ENCODE measurements at places on chromosomes 4 and X.

DNA sequence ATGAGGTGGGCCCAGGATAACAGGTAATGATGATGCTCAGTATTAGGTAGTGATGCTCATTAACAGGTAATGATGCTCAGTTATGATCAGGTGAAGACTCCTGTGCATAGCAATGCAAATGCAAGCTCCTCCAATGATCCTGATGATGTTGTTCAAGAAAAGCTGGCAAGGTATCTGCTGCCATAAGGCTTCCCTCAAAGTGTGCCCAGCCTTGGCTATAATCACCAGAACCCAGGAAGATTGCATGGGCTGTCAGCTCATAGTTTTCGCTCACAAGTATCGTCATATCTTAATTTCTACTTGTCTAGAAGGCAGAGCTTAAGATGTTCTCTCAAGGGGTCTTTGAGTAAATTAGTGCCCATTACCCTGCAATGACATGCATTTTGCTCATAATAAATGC lies 366.2 kb upstream of the CLNK start:
- DNase-seq: no peak

DNA sequence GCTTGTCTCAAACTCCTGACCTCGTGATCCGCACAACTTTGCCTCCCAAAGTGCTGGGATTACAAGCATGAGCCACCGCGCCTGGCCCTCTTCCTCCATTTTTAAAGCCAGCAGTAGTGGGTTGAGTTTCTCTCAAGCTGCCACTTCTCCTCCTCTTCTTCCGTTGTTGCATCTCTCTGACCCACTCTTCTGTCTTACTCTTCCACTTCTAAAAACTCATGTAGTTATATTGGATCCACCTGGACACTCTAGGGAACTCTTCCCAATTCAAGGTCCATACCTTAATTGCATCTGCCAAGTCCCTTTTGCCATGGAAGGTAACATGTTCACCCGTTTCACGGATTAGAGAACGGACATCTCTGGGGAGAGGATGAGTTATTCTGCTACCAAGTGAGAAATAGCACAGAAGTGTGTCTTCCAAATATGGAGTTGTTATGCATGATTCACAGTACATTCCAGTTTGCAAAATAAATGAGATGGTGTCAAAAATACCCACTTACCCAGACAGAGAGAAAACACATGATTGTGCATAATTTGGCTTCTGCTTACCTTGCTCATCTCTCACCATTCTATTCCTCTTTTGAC lies 51.8 kb downstream of the GBA3 start:
- DNase-seq: no peak

DNA sequence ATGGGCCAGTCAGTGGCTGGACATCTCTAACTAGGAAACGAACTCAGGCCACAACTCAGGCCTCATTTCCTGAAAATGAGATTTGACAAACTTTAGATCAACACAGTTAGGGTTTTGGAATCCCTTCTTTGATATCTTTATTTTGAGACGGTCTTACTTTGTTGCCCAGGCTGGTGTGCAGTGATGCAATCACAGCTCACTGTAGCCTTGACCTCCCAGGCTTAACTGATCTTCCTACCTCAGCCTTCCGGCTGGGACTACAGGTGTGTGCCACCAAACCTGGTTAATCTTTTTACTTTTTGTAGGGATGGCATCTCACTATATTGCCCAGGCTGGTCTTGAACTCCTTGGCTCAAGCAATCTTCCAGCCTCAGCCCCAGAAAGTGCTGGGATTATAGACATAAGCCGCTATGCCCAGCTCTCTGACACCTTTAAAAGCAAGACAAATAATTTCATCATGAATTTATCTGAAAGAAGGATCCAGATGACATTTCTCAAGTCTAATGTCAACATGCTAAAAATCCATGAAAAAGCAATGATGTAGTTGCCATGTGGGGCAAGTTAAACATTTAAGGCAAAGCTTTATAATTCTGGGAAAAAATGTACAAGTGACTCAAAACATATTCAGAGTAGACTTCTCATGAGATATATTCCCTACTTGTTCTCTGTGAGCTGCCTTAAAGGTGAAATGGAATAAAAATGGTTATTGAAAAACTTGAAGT lies 89.1 kb upstream of the CBR4 start:
- DNase-seq: no peak

- DNase-seq: no peak
Observed at GRCh38 chr4:169492436-169493163, 119.8 kb downstream of the NEK1 start.

GRCh38 chrX:9467146-9467545 lies 2.3 kb downstream of the TBL1X start:
- no peak for DNase-seq

GRCh38 chrX:26219351-26219750 lies 3.4 kb downstream of the MAGEB5 start:
- DNase-seq: no peak

GRCh38 chr4:77349796-77350195 lies 192.8 kb downstream of the CCNG2 start:
- DNase-seq: no peak

- no peak for DNase-seq
Observed at GRCh38 chr4:13750594-13750993, 123.1 kb upstream of the BOD1L1 start.

DNA sequence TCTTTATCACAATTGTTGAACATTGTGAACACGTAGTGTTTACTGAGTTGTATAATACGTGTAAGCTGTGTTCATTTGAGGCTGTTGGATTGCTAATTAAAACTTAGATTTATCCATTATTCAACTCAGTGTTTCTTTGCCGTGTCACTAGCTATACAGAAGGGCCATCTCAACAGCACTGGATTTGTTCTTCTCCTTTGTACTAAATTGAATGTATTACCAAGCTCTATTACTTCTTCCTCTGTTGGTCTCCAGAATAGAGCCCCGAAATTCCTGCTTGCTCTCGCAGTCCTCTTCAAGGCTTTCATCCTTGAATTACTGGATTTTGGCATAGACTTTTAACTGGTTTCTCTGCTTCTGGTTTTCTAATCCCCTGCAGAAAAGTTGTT lies 182.8 kb downstream of the BMPR1B start:
- DNase-seq: no peak

DNA sequence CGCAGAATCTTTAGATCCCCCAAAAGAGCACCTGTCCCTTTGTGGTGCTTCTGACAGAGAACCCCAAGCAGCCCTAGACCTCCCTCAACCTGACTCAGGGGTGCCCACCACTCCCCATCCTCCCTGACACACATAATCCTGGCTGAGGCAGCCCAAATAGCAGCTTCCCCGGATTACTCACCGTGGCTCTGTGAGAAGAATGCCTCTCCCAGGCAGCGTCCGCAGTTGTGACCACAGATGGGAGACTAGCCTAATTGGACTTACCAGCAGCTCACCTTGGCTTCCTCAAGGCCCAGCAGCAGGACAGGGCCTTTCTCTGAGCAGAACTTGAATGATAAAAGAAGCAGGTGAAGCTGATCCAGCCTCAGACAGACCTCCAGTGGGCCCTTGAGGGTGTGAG lies 10.3 kb upstream of the ODAPH start:
- no peak for DNase-seq

- DNase-seq: no peak
Observed at GRCh38 chrX:118740276-118740889, 13.0 kb downstream of the IL13RA1 start.

GRCh38 chr4:123812066-123812390 lies 415.4 kb downstream of the SPRY1 start:
- no peak for DNase-seq

- DNase-seq: no peak
Observed at GRCh38 chr4:146343199-146343598, 128.9 kb downstream of the REELD1 start.

DNA sequence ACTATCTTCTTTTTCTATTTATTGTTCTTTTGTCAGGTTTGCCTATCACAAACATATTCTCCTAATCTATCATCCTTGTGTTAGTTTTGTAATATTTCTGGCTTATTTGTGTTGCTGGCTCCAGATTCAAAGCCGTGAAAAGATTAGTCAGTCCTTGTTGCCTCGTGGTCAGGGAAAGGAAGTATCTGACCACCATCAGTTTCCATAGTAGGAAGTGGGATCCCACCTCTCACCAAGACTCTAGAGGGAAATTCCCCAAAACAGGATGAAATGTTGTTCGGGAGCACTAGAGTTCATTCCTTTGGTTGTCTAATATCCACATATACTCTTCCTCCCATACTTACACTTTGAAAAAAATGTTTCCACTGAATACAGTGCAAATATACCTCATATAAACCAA lies 131.0 kb upstream of the HUWE1 start:
- no peak for DNase-seq

GRCh38 chr4:95715830-95716229 lies 124.1 kb upstream of the PDHA2 start:
- no peak for DNase-seq

GRCh38 chrX:33138677-33139249 lies 72.6 kb downstream of the DMD start:
- no peak for DNase-seq

- DNase-seq: no peak
Observed at GRCh38 chr4:83657336-83657735, 121.4 kb downstream of the GPAT3 start.

DNA sequence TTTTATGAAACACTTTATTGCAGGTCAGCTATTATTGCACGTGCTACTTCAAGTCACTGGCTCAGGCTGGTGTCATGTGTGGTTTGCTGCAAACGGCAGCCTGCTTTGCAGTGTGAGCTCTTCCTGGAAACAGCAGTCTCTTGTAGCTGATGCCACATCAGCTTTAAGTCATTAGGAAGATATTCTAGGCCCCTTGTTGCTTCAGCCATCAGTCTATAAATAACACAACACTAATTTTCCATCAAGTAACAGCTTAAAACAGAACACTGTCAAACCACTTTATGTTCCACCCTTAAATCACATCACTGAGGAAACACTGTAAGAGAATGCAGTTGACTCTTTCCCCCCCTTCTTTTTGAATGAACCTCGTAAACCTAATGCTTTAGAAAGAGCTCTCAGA lies 93.8 kb downstream of the GATB start:
- no peak for DNase-seq

DNA sequence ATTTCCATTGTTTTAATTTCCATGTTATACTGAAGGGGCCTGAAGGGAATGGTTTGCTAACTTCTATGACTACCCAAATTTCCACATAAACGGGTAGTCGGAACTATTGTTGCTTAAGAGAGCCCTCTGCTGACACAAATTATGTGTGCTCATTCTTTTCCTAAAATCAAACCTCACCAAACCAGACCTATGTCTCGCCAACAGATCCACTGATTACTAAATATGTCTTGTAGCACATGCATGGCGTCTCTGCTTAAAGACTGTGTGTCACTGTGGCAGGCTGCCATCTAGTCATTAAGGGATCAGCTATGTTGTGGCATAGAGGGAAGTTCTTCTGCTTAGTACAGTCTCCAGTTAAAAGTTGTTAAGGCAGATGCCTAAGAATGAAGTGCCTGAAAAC lies 25.1 kb downstream of the PIR start:
- no peak for DNase-seq

GRCh38 chrX:24485323-24485722 lies 20.2 kb downstream of the PDK3 start:
- no peak for DNase-seq

GRCh38 chr4:52713456-52713937 lies 37.7 kb downstream of the ERVMER34-1 start:
- no peak for DNase-seq

- no peak for DNase-seq
Observed at GRCh38 chrX:113644426-113644825, 803.8 kb upstream of the AMOT start.

- DNase-seq: no peak
Observed at GRCh38 chrX:131306601-131307000, 17.5 kb upstream of the IGSF1 start.

DNA sequence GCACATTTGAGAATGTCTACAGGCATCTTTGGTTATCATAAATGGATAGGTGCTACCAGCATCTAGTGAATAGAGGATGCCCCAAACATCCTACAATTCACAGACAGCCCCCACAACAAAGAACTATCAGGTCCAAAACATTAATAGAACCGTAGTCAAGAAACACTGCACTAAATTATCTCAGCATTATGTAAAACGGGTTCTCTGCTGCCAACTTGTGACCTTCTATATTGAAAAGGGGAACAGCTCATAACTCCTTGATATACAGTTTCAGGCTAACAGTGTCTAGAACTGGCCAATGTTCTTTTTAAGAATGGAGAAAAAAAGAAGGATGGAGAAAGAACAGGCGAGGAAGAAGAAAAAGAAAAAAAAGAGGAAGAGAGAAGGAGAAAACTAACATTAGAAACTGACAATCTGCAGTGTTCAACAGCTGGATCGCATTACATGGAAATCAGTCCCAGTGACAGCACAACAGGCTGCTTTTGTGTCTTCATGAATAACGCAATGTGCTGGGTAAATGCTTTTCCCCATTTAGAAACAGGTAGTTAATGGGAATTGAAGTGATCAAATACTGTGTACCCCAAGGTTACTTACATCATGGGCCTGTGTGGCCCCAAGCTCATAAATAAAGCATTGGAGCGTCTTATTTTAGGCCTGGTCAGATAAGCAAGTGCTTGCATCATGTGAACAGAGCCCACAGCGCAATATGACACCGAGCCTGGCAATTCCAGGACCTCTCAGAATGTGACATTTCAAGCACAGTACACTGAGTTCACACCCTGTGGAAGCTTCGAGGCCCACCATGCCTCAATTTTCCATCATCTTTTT lies 339.5 kb downstream of the DHX15 start:
- no peak for DNase-seq

- DNase-seq: no peak
Observed at GRCh38 chr4:133096972-133097371, 52.1 kb upstream of the PCDH10 start.

DNA sequence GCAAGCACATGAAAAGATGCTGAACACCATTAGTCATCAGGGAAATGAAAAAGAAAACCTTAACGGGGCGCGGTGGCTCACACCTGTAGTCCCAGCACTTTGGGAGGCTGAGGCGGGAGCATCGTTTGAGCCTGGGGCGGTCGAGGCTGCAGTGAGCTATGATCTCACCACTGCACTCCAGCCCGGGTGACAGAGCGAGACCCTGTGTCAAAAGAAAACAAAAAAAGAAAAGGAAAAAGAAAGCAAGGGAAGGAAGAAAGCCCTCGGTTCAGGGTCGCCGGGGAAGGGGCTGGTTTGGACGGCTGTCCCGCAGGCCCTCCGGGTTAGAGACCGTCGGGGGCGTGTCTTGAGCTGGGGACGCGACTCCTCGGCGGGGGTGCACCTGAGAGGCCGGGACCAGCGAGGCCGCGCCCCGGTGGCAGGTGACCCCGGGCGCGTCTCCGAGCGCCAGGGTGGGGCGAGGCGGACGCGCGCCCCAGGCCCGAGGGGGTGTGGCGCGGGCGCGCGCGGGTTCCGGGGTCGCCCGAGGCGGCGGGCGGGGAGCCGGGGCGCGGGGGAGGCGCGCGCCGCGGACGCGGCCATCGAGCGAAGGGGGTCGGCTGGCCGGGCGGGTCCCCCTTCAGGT lies 478 bp upstream of the PLXNA3 start:
- DNase-seq: no peak

DNA sequence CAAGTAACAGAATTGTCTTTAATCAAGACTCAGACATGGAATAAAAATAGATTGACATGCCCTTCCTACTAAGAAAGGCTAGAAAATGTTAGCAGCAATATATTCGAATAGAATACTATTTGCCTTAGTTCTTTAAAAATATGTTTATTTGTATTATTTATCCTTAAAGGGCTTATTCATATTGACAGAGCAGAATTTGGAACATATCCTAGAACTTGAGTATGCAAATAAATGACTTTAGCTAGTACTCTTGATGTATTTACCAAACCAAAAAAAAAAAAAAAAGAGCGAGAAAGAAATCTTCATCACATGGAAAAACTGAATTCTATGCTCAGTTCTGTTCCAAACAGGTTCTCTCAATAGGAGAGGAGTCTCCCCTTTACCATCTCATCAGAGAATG lies 68.9 kb upstream of the PPARGC1A start:
- DNase-seq: no peak

All from stimulated activated CD8-positive, alpha-beta memory T cell treated with anti-CD3 and anti-CD28 coated beads, Interleukin-4, amount 100 ng/mL, for 4 hours (primary cell).